ENCODE measurements at places on chromosomes 7 and 10.

GRCh38 chr10:45374350-45375052 lies 485 bp downstream of the ALOX5 start:
- peak; percentile 23 for DNase-seq

GRCh38 chr10:47256751-47257336 lies 43.2 kb upstream of the GDF10 start:
- DNase-seq = peak; percentile 4

GRCh38 chr7:128311013-128311412 lies 32.7 kb downstream of the RBM28 start:
- DNase-seq = no peak

- DNase-seq = no peak
Measured at GRCh38 chr7:26007510-26007909, 144.5 kb upstream of the NFE2L3 start.

DNA sequence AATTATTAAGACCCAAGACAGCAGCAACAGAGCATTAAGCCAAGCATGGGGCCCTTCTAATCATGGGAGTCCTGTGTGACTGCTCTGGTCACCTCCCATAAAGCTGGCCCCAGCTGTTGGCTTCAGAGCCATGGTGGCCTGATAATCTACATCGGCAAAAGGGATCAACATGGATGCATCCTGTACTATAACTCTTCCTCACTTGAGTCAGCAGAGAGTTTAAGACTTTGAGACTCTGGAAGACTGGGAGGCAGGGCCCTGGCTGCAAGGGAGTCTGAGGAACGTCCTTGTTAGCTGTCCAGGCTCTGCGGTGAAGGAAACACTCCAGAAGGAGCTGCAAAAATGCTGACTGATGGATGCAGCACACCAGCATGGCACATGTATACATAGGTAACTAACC lies 95.0 kb upstream of the KIAA1217 start:
- DNase-seq = no peak

DNA sequence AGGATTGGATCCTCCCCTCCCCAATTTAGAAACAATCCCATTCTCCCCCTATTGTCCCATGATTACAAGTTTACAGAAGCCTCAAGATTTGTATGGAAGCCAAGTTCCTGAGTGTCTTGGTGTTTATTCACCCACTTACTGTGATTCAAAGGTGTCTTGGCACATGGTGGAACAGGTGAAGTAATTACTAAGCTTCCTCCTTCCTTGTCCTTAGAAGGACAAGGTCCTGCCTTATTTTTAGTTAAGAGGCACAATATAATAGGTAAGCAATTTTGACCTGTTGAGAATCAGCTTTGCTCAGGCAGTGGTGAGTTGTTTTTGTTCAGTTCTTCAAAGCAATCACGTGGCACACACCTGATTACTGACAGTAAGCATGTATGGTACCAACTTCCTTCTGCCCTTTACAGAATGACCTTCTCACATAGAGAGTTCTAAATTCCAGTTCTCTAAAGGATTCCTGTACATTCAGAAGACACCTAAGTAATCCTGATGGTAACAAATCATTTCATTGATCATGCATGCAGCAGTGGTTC lies 60.7 kb upstream of the SLC13A1 start:
- no peak for DNase-seq

DNA sequence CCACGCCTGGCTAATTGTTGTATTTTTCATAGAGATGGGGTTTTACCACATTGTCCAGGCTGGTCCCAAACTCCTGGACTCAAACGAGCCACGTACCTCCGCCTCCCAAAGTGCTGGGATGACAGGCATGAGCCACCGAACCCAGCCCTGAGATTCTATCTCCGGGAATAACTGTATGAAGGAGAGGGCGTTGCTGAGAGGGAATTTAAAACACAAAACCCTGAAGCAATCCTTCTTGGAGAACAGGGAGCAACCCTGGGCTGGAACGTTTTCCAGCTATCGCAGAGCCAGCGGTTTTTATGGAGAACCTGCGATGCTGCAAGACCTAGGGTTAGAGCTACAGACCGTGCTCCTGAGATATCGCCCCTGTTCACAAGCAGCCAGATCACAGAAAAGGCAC lies 144.6 kb downstream of the PRKAG2 start:
- DNase-seq = no peak

DNA sequence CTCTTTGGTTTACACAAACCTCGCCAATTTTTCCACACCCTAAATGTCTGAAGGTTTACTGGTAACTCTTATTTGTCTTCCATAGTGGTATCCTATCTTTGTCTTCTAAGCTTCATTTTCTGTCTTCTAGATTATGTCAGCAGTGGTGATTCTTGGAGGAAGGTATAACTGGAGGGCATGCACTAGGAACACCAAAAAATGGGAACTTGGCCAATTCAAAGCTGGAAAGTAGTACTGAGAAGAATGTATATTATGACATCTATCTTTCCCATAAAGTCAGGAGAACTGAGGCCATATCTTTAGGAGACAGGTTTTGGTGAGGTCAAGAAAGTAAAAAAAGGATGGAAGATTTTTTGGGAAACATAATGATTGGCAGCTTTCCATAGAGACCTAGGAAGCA lies 113.3 kb downstream of the CPEB3 start:
- no peak for DNase-seq

DNA sequence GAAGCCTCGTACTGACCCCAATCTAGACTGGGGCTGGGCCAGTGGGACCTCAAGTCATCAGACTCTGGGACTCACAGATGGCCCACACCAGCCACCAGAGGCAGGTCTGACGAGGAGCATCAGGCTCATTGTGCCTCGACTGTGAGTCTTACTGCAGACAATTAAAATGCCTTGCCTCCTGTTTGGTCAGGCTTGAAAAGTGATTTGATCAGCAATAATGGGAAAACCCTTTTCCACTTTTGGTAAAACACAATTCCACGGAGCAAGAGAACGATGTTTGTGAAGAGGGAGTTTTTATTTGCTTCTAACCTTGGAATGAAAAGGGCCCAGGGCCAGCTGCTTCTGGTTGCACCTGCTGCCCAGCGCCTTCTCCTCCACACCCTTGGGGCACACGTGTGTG lies 43.9 kb downstream of the C10orf143 start:
- DNase-seq = no peak

GRCh38 chr10:101066146-101066895 lies 4.5 kb downstream of the KAZALD1 start:
- peak; percentile 48 for DNase-seq

GRCh38 chr10:81479316-81479715 lies 395.7 kb upstream of the NRG3 start:
- DNase-seq = no peak

DNA sequence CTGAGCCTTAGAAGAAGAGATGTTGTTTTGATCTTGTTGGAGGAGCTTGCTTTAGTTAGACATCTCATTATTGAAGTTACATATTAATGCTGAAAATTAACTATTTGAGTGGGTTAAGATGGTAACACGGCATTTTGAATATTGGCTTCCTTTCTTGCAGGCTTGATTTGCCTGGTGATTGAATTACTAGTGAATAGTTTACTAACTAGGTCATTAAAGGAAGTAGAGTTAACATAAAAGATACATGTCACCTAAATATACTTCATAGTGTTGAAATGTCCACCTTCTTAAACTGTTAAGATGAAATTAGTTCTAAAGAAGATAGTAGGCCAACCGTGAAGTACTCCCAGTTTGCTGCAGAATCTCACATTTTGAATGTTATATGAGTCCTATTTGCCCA lies 18.5 kb downstream of the MPLKIP start:
- DNase-seq = no peak

DNA sequence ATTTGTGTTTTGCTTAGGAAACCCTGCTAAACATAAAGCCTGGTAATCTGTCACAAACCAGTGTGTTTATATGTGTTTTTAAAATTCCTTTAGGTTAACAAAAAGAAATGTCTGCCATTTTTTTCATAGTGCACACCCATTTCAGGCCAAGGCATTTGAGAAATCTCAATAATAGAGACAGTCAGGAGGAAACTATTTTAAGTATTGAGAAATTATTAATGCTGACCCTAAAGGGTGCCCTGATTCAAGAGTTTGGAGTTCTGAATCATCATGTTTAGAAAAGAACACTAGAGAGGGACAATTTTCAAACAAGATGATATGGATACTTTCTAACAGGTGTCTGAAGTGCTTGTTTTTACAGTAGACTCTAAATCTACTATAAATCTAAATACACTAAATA lies 28.7 kb downstream of the MALRD1 start:
- DNase-seq = no peak

DNA sequence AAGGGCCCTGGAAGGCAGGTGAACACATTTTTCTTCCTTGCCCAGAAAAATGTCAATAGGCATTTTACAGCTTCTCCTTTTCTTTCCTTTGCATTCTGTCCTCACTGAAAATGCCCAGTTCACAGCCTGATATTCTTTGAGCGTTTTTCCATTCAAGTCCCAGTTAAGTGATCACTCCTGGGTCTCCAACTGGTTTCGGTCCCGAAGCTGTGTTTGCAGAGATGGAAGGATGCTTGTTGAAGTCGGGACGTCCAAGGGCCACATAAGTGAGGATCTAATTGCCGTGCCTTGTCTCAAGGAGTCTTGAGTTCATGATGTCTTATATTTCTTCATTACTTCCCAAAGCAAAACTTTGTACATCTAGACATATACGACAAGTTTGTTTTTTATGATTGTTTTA lies 208.7 kb upstream of the PRKCQ start:
- DNase-seq = no peak

DNA sequence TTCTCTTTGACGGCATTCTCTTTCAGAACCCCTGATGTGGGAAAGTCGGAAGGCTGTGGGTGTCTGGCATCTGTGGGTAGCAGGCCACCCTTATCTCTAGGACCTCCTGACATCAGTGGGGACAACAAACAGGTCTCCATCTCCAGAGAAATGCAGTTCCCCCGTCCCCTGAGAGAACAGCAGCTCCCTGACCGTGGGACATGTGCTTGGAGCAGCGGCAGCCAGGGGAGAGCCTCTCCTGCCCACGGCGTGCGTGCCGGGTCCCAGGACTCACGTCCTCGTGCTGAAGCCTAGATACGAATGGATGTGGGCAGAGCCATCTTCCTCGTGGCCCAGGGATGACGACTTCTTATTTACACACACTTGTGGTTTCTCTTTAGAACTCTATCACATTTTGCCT lies 133.0 kb downstream of the FGFR2 start:
- DNase-seq = no peak

- DNase-seq = no peak
Measured at GRCh38 chr10:5400468-5401240, 4.0 kb downstream of the TUBAL3 start.

- DNase-seq = peak; percentile 82
Measured at GRCh38 chr7:106717955-106718871, 57.3 kb upstream of the CCDC71L start.

DNA sequence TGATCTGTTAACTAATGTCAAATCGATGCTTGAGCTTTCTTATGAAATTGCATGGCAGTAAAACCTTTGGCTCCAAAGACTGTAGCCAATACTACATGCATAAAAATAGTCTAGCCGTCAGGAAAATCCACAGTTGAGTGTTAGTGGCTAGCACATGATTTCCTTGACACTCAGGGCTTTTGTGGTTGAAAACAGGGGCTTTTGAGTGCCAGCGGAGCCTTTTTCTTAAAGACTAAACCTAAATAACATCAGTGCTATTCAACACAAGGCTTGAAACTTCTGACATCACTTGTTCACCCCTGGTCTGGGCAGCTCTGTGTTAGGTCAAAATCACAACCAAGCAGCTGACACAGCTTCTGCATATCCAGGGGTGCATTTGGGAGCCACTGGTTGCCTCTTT lies 124.2 kb upstream of the BMPER start:
- no peak for DNase-seq

GRCh38 chr7:26930845-26931244 lies 66.5 kb upstream of the SKAP2 start:
- no peak for DNase-seq

GRCh38 chr7:93890041-93890463 lies 501 bp downstream of the TFPI2 start:
- DNase-seq = no peak

DNA sequence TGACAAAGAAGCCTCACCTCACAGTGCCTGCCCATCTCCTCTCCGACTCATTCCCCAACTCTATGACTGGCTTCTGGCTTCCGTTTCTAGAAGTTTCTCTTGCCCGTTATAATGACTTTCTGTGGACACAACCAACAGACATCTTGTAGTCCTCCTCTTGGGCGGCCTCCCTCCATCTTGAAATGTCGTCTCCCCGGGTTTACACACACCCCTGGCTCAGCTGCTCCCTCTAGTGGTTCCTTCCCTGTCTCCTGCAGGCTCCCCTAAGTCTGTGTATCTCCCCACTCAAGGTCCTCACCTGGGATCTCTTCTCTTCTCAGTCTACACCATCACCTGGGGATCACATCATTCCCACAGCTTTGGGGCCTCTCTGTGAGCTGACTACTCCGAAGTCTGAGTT lies 123.4 kb upstream of the NEBL start:
- DNase-seq = no peak

- DNase-seq = no peak
Measured at GRCh38 chr7:55065511-55066229, 46.9 kb downstream of the EGFR start.

GRCh38 chr7:101562531-101563197 lies 66.4 kb downstream of the MYL10 start:
- no peak for DNase-seq

- DNase-seq = no peak
Measured at GRCh38 chr10:91311601-91312381, 91.3 kb downstream of the PCGF5 start.

- DNase-seq = no peak
Measured at GRCh38 chr10:79021331-79021907, 47.3 kb upstream of the ZMIZ1 start.

DNA sequence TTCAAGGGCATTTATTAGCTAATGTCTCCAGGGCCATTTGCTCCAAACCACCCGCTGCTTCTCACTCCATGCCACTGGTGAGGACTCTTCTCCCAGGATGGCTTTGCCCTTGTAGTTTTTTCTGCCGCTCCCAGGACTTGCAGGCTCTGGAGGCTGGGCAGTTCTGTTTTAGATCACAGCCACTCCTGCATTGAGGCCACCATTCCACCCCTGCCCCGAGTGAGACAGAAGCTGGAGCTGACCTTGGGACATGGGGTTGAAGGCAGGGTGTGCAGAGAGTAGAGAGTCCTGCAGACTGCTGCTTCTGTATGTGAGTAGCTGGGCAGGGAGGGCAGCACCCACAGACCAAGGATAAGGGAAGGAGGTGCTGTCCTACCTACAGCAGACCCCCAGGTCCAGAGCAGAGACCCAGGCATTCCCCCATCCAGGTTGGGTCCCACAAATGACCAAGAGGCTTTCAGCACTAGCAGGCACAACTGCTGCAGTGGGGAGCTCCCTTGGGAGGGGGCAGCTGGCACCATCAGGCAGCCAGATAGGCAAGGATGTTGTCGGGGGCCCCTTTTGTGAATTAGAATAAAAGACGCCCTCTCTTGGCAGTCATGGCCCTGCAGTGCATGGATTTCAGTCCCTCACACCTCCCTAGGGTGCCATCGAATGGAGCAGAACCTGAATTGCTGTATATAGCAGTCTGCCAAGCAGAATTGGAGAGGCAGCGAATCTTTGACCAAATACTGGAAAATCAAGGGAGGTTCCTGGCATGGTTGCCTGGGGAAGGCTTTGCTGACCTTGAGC lies 22.7 kb upstream of the ADCYAP1R1 start:
- no peak for DNase-seq

GRCh38 chr10:29039677-29040189 lies 249.1 kb upstream of the LYZL1 start:
- DNase-seq = no peak
